ENCODE measurements at places on chromosomes 6 and 20. TPM values are rescaled to one million over a fixed set of nuclear protein-coding genes. Genes with fewer than 3 reads are reported as not detected.
A peak's percentile ranks its signal among the peaks of the same experiment; 100 is the strongest.

Gene C20orf144
- not detected for total RNA-seq

Gene SMPD2
- total RNA-seq: 2.1 TPM

- no peak overlapping the region for H3K27ac ChIP-seq
- H3K4me3 ChIP-seq: no peak overlapping the region
These were observed 293.2 kb downstream of the BTBD9 start for GRCh38 chr6:38346291-38347079.

DNA sequence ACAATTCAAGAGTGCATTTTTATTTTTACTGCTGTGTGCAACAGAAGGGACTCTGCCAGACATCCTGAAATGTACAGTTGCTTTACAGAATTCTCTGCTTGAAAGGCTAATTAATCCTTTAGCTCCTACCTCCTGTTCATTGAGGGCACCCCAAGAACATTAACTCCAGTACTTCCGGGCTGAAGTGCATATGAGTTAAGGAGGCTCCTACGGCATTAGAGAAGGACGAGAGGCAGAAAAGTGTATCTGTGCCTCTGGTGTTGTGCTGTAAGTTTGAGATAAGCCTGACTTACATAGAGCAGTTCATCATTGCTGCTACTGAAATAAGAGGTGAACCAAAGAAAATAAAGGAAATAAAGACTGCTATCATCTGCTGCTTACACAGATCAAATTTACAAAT is 609.3 kb upstream of the ADGRB3 start:
- no peak overlapping the region for H3K4me3 ChIP-seq
- no peaks in the 10 kb centered on the region for H3K27me3 ChIP-seq
- no peak overlapping the region for H3K27ac ChIP-seq
- H3K36me3 ChIP-seq: no peaks in the 10 kb centered on the region
- no peaks in the 10 kb centered on the region for H3K4me1 ChIP-seq

DNA sequence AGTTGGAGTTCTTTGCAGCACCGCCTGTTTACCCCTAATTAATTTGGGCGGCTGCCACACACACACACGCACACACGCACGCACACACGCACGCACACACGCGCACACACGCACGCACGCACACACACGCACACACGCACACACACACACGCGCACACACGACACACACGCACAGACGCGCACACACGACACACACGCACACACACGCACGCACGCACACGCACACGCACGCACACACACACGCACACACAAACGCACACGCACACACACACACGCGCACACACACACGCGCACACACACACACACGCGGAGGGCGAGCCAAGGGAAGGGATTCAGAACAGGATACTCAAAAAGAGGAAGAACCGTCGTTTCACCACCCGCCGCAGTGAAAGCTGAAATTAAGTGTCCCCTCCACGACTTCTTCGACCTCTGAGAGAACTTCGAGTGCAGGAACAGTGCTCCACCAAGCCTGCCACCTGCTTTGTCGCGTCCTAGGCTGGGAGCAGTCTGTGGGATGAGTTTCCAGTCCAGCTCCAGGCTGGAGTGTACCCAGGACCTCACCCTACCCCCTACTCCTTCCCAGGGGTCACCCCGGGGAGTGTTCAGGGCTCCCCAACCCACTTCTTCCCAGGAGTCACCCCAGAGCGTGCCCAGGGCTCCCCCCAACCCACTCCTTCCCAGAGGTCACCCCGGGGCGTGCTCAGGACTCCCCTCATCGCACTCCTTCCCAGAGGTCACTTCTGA is 1.1 kb downstream of the RNASET2 start:
- no peak for DNase-seq
- no peaks in the 10 kb centered on the region for H3K27me3 ChIP-seq

DNA sequence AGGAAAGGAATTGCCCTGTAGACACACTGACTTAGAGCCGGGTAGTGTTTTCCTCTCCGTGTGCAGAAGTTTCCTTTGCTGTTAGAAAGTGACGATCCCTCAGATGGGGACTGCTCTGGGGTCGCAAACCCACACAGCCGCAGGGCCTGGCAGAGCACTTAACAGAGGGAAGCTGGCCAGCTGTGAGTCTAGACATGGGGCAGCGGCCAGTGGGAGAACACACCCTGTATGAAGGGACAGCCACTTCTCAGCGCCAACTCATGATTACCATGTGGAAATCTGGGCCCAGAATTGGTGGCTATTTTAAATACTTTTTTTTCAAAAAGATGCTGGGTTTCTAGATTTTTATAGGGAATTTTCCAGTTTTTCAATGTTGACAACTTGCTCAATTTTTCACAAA is 39.4 kb downstream of the SLC9A8 start:
- H3K36me3 ChIP-seq: peaks cover 85% of the 10 kb centered on the region
- H3K4me1 ChIP-seq: peaks cover 2% of the 10 kb centered on the region
- H3K4me3 ChIP-seq: no peak overlapping the region
- H3K27ac ChIP-seq: peak overlapping the region; percentile 71
- peak; percentile 20 for DNase-seq

DNA sequence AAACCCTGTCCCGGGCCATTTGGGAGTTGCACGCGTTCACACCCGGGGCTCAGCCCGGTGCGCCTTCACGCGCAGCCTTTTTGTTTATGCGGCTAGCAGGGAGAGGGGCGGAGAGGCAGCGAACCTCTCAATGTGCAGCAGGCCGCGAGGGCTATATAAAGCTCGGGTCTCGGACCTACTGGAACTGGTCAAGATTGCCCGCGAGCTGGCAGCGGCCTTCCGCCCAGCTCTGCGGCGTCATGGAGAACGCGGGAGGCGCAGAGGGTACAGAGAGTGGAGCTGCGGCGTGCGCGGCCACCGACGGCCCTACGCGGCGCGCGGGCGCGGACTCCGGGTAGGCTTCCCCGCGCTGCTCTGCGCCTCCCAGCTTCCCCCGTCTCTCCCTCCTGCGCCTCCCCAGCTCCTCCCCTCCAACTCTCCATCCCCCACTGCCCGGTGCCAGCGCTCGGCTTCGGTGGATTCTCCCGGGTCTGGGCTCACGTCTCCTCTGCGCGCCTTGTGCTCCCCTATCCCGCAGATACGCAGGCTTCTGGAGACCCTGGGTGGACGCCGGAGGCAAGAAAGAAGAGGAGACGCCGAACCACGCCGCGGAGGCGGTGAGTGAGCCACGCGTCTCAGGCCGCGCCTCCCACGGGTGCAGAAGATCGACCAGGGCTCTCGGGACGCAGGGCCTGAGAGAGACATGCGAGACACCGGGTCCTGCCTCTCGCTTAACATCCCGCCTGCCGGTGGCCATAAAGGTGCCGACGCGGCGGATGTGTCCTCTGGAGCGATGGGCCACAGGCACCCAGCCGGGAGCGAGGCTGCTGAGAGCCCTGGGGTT is at the start of gene RIPPLY2:
TSS of gene RIPPLY2 (plus strand) at position 183 of the 823 bp plus-strand sequence. CDS start at position 240, 57 bp downstream.
- H3K27ac ChIP-seq: no peak within 1 kb of the TSS
- peaks cover 55% of the 10 kb centered on the region for H3K27me3 ChIP-seq

- peak overlapping the region; percentile 54 for H3K27ac ChIP-seq
- DNase-seq: peak; percentile 65
- H3K4me3 ChIP-seq: no peak overlapping the region
These were observed 118.5 kb downstream of the SNX5 start for GRCh38 chr20:17849901-17850683.

All from heart right ventricle (tissue), 16 donors.